Retinal pigment epithelial cell (primary cell): ENCODE measurements at places on chromosomes 7 and 10.

GRCh38 chr10:43137717-43138020, 576 bp upstream of the CSGALNACT2 start:
- DNase-seq, result no peak

DNA sequence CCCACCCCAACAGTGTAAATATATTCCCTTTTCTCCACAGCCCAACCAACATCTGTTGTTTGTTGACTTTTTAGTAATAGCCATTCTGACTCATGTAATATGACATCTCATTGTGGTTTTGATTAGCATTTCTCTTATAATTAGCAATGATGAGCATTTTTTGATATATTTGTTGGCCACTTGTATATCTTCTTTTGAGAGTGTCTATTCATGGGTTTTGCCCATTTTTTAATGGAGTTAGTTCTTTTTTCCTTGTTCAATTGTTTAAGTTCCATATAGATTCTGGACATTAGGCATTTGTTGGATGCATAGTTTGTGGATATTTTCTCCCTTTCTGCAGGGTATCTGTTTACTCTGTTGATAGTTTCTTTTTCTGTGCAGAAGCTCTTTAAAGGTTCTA, 340.1 kb downstream of the NXPH1 start:
- no peak for DNase-seq

DNA sequence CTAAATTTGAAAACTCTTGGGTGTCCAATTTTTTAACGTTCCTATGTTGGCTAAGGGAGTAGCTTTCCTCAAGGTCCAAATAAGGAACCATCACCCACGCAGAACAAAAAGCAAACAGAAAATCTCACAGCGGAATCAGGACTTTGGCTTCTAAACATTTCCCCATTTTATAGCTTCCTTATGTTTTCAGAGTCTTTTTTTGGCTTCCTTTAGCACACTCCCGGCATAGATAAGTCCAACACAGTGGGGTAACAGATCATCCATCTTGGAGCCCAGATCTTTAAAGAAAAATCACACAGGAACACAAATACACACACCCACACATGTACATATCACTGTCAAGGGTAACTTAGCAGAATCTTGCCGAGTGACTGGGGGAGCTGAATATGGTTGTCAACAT, 4.2 kb upstream of the TCF7L2 start:
- no peak for DNase-seq

- no peak for DNase-seq
These were observed 37.6 kb downstream of the JAKMIP3 start for GRCh38 chr10:132103116-132103910.

- DNase-seq, result no peak
These were observed 150.5 kb upstream of the IGFBP3 start for GRCh38 chr7:46071601-46072000.

- DNase-seq, result no peak
These were observed 238.3 kb upstream of the FZD1 start for GRCh38 chr7:91025906-91026390.

DNA sequence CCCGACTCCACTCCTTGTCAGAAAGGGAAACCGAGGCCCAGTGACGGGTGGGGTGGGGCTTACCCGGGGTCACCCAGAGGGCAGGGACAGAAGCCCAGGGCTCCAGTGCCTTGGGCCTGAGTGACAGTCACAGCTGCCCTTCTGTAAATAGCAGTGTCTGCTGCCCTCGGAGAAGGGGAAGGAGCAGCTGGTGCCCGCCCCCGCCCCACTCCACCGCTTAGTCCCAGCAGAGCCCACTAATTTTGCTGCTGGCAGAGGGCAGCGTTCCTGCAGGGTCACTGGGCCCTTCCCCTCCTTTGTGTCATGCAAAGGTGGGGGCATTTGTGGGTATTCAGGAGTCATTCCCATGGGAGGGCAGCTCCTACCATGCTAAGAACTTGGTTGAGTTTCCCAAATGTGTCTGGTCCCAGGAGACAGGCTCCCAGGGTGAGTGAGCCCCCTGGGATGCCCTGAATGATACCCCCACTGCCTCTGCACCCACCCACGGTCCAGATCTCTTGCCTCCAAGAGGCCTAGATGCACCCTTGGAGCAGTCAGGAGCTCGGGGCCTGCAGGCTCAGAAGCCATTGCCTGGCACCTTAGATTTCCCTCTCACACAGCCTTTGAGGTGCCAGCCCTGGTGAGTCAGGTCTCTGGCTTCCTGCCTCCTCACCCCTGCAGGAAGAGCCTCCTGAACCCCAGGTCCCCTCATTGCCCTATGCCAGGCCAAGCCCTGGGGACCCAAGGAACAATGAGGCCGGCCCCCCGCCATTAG, 17.2 kb downstream of the SH2B2 start:
- no peak for DNase-seq

DNA sequence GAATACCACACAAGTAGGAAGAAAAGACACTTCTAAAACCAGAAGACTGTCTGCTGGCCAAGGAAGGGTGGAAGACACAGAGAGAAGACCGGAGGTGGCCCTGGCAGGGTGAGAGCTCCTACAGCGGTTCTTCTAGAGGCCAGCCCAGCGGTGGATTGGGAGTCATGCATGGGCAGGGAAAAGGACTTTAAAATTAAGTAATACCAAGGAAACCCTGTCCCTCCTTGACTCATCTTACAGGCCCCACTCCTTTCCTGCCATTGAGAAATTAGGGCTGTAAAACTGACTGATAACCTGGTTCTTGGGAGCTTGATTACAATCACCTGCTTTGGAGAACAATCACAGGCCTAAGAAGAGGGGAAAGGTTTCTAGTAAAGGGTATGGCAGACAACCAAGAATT, 16.1 kb downstream of the CALML3 start:
- no peak for DNase-seq

- DNase-seq, result no peak
These were observed 155.7 kb upstream of the TMEM229A start for GRCh38 chr7:124188576-124188975.

DNA sequence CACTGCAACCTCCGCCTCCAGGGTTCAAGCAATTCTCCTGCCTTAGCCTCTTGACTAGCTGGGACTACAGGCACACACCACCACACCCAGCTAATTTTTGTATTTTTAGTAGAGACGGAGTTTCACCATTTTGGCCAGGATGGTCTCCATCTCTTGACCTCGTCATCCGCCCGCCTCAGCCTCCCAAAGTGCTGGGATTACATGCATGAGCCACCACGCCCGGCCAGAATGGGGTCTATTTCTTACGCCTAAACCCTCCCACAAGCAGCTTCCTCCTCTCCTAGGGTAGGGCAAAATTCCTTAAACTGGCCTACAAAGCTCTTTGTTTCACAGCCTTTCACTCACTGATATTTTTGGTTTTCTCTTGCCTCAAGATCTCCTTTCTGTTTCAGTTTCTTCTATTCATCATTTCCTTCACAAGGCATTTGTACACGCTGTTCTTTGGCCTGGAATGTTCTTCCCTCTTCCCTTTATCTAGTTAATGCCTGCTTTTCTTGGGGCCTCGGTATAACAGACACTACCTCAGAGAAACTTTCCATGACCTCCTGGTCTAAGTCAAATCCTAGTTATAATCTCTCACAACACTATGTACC, 6.7 kb downstream of the CPEB3 start:
- no peak for DNase-seq

GRCh38 chr10:73296946-73297345, 44.5 kb upstream of the MRPS16 start:
- no peak for DNase-seq

DNA sequence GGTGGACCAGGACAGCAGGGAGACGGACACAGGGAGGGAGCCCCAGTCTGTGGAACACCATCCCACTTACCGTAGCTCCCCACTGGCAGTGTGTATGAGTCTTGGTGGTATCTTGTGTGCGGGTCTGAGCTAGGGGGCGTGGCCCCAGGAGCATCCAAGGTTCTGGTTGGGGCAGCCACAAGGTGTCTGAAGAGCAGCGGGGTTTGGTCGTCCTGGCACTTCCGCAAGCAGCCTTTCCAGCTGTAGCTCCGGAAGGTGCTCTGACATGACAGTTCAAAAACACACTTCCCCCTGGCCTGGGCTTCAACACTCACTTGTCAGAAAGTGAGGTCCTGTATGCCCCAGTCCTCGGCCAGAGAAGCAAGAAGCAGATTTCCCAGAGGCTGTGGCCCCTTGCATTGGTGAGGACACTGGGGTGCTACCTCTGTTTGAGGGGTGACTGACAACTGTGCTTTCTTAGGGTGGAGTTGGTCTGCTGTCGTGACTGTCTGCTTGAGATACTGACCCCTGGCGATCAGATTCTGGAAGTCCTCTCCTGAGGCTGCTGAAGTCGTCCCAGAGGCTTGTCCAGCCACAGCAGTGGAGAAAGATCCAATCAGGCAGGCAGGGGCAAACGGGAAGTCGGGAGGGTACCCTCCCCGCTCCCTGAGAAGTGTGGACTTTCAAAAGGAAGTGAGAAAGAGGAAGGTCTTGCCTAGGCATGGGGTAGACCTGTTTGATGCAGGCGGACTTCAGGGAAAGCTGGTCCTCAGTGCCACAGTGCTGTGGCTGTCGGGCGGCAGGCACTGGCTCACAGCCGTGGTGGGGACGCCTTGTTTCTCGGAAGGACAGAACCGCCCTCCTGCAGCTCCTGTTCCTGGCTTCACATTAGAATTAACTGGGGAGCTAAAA, 51.4 kb upstream of the PFKFB3 start:
- DNase-seq, result no peak

DNA sequence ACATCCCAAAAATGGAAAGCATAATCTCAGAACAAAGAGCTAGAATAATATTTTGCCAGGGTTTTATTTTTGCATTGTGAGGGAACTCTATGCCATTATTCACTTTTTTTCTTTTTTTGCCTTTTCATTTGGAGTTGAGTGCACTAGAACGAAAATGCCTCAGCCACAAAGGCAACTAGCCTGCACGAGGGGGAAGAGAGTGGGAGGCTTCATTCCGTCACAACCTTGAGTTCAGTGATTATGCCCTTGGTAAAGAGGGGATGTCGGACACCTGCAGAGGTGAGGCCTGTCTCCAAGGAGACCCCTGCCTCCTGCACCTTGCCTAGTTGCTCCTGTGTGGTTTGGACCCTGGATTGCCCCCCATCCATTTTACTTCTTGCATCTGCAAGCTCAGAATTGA, 232.7 kb downstream of the TEX36 start:
- no peak for DNase-seq

DNA sequence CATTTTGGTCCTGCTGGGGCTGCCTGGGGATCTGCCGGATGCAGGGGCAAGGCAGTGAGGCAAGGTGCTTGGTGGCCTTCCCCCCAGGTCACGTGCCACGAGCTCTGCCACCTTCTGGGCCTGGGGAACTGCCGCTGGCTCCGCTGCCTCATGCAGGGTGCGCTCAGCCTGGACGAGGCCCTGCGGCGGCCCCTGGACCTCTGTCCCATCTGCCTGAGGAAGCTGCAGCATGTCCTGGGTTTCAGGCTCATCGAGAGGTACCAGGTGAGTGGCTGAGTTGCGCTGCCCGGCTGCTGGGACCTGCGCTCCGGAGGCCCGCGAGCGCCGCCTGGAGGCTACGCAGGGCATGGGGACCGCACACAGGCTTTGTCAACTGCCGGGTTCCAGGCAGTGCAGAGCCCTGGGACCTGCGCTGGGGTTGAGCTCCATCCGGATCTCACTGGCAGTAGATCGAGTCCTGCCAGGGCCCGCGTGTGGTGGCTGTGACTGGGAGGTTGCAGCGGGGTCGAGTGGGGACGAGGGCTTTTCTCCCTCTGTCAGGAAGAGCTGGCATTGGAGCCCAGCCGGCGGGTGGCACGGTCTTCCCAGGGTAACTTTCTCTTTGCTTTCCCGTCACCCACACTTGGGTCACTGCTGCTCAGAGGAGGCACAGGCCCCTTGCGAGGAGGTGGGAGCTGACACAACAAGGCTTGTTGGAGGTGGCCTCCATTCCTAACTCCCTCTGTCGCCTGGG, 21.7 kb downstream of the AMZ1 start:
- DNase-seq, result no peak

- DNase-seq, result no peak
These were observed 33.1 kb downstream of the PPIF start for GRCh38 chr10:79380125-79380945.

DNA sequence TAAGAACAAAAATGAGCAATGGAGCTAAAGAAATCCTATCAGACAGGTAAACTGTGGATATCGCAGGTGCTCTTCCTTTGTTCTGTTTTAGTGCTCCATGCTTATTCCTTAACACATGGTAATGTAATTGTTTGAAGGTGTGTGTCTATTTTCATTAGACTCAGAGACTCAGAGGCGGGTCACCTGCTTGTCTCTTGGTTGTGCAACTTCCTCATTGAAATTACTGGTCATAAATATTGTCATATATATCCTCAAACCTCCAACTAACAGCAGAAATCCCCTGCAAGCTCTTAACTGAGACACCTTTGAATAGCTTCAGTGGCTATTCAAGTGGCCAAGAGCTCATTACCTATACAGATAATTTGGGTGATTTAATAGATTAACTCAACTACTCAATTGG, 177.2 kb downstream of the PTN start:
- DNase-seq, result no peak

GRCh38 chr7:119256446-119257131, 1016.4 kb upstream of the KCND2 start:
- no peak for DNase-seq

DNA sequence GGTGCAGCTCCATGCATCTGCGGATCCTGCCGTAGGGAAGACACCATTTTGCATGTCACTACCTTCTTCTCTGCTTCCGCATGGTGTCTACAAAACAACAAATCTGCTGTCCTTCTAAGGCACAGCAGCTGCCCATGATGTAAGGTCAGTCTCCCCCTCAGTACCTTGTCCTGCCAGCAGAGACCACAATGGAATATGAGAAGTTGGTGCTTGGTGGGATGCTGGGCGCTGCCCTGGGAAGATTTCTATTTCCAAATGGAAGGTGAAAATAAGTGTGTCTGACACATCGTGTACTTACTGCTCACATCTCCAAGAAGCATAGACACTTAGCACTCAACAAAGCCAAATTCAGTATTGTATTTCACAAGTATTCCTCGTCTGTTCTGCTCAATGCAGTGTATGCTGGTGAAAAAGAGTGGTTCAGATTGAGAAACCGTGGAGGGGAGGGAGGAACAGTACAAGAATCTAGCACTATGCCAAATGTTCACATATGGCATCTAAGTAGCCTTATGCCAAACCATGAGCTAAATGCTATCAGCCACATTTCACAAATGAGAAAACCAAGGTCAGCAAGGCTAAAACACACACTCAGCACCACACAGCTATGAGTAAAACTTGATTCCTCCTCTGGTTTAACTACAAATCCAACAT, 95.0 kb downstream of the GRB10 start:
- no peak for DNase-seq

GRCh38 chr7:22238354-22239311, 118.3 kb downstream of the RAPGEF5 start:
- no peak for DNase-seq

- DNase-seq, result no peak
These were observed 451.9 kb downstream of the DPP6 start for GRCh38 chr7:154503962-154504550.
